CD4-positive, alpha-beta T cell treated with Interferon gamma for 1 hour (primary cell): ENCODE measurements at places on chromosomes 4 and X.
A peak's percentile ranks its signal among the peaks of the same experiment; 100 is the strongest.

DNA sequence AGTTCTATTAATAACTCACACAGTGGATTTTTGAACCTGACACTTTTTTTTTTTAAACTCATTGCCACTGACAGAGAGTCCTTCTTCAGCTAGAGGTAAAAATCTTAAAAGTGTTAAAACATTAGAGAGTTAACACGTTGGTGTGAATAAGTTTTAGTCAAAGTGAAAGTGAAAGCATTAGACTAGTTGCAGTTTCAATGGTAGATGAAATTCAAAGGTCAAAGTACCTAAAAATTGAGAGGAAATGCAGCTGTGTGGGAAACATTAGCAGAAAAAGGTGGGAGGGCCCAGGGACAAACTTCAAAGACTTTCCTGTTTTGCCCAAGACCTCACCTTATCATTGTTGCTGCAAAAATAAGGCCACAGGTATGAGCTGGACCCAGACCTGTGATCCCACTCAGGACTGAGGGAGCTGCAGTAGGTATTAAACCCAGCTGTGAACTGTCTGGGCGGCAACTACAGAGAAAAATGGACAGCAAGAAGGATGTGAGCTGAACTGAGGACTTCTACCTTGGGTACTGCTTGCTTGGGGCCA lies 17.6 kb upstream of the GABRA4 start:
- DNase-seq = no peak

GRCh38 chrX:115583496-115584004 lies 22.6 kb downstream of the PLS3 start:
- DNase-seq = no peak

- DNase-seq = no peak
Observed at GRCh38 chr4:185122681-185123345, 20.3 kb upstream of the SLC25A4 start.

GRCh38 chrX:39642071-39642470 lies 455.7 kb downstream of the BCOR start:
- DNase-seq = no peak

DNA sequence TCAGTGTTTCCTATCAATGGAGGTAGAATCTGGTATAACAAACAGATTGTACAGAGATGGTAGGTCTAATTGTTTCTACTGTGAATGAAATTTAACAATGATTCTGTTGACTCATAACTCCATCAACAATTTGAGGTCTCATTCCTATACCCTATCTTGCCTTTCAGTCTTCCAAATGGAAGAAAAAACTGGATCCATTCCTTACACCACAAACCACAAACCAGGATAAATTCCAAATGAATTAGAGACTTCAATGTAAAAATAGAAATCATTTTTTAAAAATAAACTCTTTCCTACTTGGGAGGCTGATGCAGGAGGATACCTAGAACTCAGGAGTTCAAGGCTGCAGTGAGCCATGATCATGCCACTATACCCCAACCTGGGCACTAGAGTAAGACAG lies 114.4 kb upstream of the WDR44 start:
- DNase-seq = no peak

GRCh38 chrX:13934731-13935130 lies 95.0 kb downstream of the GEMIN8 start:
- no peak for DNase-seq

DNA sequence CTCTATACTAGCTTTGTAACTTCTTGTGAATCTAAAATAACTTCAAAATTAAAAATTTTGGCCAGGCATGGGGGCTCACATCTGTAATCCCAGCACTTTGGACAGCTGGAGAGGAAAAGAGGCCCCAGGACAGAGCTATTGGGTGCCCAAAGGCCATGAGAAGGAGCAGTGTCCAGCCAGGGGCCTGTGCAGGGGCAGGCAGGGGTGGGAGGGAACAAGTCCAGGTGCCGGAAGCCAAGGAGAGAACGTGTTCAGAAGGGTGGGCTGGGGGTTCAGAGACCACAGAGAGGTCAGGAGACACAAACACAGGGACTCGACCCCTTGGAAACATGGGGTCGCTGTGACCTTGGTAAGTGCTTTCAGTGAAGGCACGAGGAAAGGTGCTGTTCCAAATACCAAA lies 138.9 kb downstream of the EVC2 start:
- DNase-seq = no peak

DNA sequence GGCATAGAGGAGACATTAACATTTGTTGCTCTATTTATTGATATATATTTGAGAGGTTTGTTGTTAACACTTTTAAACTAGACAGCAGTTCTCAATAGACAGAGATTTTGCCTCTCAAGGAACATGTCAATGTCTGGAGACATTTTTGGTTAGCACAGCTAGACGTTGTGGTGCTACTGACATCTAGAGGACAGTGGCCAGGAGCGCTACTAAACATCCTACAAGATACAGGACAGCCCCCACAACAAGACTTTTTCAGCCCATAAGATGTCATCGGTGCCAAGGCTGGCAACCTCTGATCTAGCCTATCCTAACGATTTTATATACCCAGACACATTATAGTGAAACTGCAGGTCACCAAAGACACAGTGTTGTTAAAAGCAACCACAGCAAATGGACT lies 18.4 kb upstream of the CTSO start:
- no peak for DNase-seq

DNA sequence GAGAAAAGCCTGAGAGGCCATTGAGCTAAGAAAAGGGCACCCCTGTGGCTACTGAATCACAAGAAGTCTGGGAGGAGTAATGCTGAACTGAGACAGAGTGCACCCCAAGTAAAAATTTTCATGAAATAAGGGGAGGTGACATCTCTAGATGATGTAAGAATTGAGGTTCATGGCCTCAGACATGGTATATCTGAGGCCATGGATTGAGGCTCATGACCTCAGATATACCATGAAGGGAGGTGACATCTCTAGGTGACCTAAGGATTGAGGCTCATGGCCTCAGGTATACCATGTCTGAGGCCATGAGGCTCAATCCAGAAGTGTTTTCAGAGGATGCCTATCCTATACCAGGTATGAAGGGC lies 560.9 kb downstream of the INPP4B start:
- DNase-seq = no peak

DNA sequence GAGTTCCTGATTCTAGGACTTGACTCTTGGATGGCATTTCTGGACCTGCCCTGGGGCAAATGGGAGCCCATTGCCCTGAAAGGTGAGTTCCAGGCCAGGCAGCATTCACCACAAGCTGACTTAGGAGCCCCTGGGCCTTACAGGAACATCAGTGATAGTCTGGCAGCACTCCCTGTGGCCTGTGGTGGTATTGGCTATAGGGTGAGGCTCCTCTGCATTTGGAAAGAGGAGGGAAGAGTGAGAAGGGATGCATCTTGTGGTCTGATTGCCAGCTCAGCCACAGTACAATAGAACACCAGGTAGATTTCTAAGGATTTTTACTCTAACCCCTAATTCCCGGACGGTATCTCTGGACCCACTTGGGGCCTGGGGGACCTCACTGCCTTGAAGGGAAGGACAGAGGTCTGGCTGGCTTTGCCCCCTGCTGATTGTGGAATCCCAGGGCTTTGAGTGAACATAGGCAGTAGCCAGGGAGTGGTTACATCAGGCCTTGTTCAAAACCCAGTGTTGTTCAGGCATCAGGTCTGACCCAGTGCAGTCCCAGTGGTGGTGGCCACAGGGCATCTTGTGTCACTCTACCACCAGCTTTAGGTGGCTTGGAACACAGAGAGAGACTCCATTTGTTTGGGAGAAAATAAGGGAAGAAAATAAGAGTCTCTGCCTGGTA lies 32.9 kb downstream of the MAGED4 start:
- DNase-seq = no peak

GRCh38 chrX:19555683-19556082 lies 40.4 kb upstream of the MAP3K15 start:
- DNase-seq = no peak

DNA sequence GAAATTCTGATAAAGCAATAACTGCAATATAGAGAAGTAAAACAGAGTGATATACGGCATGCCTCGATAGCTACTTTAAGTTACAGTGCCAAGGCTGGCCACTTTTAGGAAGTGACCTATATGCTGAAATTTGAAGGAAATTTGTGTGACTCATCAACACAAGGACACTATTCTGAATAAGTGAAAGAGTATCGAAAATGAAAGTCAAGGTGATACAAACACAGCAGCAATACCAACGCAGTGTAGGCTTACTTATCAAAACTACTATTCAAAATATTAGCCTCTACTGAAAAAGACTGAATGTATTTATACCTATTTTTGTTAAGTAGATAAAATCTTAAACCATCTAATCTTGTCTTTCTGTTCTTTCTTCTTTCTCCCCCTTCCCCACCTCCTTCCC lies 459.9 kb upstream of the GNPDA2 start:
- DNase-seq = no peak

GRCh38 chrX:113059714-113060113 lies 219.1 kb upstream of the AMOT start:
- DNase-seq = no peak

GRCh38 chr4:66023061-66023460 lies 352.8 kb upstream of the EPHA5 start:
- no peak for DNase-seq

GRCh38 chr4:88109123-88109881 lies 49.1 kb downstream of the ABCG2 start:
- DNase-seq = no peak

DNA sequence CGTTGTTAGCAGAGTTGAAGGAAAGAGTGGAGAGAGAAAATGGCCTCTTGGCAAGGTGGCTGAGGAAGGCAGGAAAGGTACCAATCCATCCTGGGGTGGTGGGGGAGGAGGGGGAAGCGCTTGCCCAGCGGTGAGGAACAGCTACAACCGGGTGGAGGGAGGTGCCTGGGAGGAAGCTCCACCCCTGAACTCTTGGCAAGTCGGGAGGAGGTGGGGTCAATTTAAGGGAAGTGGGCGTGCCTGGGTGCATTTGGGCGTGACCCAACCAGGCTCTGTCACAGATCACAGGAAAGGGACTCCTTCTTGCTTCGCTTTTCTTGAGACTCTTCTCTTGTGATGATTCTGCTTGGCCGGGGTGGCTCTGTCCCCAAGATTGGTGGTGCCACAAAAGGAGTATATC lies 41.7 kb downstream of the BCORL1 start:
- peak; percentile 88 for DNase-seq

DNA sequence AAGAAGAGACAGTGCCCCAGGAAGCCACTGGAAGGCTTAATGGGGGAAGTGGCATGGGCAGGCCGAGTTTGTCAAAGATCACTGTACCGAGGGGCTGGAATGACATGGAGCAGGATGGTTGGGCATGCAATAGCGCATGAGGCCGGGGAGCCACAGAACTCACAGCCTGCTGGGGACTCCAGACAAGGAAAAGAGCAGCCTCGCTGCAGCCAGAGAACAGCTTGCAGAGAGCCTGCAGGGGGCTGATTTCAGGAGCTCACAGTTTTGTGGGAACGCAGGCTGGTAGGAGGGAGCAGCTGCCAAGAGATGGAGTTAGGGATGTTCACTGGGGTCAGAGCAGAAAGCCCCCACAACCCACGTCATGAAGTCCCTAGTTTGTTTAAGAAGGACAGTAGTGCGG lies 45.4 kb downstream of the STOX2 start:
- no peak for DNase-seq

DNA sequence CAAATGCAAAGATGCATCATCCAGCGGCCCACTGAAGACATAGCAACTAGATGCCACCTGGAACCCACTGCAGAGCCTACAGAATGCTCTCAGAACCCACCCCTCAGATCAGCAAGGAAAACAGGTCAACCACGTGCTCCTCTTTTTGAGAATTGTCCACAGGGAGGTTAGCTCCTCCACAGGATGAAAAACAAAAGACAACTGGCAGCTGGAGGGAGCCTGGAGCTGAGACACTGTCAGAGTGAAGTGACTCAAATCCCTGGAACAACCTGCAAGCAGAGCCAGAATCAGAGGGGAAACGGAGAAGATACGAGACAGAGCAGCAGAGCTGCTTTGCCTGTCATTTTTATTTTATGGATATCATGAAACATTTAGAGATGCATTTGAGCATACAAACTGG lies 277.6 kb downstream of the GASK1B start:
- no peak for DNase-seq

DNA sequence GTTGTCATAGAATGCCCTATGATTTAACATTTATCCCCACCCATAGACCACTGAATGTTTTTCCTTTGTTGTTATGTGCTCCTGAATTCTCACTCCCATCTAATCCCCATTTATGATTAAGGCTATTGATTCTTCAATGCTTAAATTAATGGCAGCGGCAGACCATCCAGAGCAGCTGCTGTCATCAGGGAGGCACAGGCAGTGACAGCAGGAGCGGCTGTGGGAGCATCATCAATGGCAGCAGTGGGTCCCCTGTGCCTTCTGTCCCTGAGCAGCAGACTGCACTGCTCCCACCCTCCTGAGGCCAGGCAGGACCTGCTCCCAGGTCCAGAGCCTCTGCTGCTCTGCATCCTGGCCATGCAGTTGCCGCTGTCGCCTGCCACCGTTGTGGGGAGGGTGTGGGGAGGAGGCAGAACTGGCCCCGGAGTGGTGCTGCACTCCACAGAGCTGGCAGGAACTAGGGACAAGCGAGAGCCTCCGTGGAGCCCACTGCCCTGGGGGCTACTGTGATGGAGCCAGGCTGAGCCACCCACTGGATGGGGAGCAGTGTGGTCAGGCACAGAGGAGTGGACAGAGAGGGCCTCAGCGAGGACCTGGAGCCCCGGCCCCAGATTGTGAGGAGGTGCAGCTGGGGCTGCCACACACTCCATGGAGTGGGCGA lies 29.0 kb downstream of the NAA11 start:
- DNase-seq = no peak

- no peak for DNase-seq
Observed at GRCh38 chr4:76659103-76659490, 224.1 kb downstream of the SHROOM3 start.

DNA sequence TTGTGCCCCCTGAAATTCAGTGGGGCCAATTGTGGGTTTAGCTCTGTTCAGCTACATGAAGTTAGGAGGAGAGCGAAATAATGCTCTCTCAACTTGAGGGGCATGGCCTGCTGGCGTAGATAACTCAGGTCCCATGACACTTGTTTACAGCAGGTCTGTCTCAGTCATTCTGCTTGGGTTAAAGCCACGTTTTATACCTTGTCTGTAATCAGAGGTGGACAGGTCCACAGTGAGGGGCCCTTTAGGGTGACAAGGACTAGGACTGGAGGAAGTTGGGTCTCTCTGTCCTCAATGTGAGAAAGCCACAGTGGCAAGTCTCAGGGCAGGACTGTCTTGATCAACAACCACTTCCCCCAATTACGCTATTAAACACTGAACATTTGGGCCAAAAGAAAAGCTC lies 49.0 kb downstream of the PDHA1 start:
- no peak for DNase-seq

GRCh38 chr4:85778632-85779131 lies 303.7 kb downstream of the ARHGAP24 start:
- DNase-seq = no peak

DNA sequence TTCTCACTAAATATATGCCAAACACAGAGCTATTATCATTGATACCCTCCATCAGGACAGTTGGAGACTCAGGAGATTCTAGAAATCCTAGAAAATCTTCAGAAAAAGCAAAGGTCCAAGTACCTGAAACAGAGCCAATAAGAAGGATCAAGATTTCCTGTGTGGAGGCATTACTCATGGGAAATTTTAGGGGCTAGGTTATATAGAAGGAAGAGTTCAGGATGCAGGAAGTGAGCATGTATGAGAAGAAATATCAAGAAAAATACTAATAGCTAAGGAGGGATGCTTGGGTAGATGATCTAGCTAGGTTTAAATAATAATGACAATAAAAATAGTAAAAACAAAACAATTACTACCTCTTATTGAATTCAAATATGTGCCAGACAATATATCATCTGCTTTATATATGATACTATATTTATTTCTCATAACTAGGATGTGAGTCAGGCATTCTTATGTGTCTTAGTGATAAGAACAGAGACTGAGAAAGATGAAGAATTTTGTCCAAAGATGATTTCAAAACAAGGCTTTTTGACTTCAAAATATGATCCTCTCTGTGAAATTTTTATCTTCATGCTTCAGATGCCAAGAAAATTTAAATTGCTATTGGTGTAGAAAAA lies 66.4 kb upstream of the HHIP start:
- no peak for DNase-seq
